ENCODE measurements at places on chromosomes 2 and 18.
A peak's percentile ranks its signal among the peaks of the same experiment; 100 is the strongest.

- DNase-seq: no peak
These were observed 11.9 kb upstream of the AMMECR1L start for GRCh38 chr2:127897531-127898211.

DNA sequence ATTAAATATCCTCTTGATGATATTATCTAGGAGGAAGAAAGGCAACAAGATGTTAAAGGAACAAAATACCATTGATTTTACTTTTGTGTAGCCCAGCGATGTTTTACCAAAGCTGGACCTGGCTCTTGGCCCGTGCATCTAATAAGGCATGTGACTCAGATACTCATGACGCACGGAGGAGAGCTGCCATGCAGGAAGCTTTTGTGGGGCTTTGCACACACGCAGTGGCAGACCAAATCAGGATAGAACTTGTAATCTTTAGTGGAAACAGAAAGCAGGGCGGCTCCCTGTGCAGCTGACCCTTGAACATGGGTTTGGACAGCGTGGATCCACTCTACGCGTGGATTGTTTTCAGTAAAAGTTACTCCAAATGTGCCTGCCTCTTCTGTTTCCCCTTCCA, 190.0 kb downstream of the NAPG start:
- DNase-seq: peak; percentile 42

GRCh38 chr2:64876137-64876647, 113.0 kb upstream of the SLC1A4 start:
- peak; percentile 76 for DNase-seq

DNA sequence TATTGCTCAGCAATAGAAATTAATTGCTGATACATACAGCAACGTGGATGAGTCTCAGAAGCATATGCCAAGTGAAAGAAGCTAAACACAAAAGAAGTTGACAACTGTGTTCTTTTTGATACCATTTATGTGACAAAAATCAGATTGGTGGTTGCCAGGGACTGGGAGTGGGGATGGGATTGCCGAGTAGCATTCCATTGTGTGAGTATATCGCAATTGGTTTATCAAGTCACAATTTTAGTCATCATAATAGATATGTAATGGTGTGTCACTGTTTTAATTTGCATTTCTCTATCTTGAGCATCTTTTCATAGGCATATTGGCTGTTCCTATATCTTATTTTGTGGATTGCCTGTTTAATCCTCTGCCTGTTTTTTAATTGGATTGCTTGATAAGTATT, 20.9 kb downstream of the STRADB start:
- DNase-seq: peak; percentile 64

- peak; percentile 84 for DNase-seq
These were observed 172.2 kb upstream of the SCN7A start for GRCh38 chr2:166665991-166666940.

DNA sequence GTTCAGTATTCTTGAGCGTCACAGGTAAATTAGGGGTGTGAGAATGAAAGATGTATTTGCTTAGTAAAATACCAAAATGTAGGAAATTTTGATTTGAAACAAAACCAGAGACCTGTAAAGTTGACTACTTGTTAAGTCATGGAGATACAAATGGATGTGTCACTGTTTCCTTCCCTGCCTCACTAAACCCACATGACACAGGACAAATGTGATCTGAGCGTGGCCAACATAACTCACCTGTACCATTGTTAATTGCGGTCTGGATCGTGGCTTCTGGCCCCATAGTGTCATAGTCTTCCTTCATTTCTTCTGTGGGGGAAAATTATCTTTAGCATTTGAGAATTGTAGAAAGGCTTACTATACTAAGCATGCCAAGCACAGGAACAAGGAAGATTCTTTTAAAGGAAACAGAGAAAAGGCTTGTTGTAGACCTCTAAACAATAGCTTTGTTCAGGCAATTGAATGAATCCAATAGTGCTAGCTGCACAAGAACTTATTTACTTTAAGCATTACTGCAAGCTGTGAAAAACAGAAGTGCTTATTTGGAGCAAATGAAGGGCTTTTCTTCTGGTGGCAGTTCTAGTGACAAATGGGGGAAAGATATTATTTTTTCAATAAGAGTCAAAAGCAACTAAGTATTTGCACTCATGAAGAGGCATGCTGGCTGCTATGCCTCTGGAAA, 95.2 kb downstream of the ZEB2 start:
- DNase-seq: no peak

- DNase-seq: no peak
These were observed 708 bp upstream of the RPIA start for GRCh38 chr2:88690591-88691338.

DNA sequence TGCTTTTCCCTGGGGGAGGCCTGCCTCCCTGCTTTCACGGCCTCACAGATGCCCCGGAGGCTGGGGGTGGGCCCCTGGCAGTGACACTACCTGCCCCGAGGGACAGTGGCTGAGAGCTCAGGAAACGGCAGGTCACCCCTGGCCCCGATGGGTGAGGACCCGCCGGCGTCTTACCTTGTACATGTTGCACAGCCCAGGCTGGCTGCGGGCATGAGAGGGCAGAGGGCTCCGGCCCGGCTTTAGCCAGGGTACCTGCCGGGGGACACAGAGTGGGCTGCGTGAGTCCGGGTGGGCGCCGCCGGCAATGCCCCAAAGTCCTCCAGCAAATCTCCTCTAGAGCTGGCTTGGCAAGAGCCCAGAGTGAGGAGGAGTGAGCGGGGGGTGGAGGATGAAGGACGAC, 122.9 kb downstream of the MBP start:
- no peak for DNase-seq

GRCh38 chr2:134020608-134021007, 233.3 kb upstream of the MGAT5 start:
- DNase-seq: no peak

- DNase-seq: peak; percentile 76
These were observed 59.6 kb downstream of the TRPM8 start for GRCh38 chr2:233976690-233977294.

- no peak for DNase-seq
These were observed 83.7 kb upstream of the ZNF397 start for GRCh38 chr18:35157181-35157580.

DNA sequence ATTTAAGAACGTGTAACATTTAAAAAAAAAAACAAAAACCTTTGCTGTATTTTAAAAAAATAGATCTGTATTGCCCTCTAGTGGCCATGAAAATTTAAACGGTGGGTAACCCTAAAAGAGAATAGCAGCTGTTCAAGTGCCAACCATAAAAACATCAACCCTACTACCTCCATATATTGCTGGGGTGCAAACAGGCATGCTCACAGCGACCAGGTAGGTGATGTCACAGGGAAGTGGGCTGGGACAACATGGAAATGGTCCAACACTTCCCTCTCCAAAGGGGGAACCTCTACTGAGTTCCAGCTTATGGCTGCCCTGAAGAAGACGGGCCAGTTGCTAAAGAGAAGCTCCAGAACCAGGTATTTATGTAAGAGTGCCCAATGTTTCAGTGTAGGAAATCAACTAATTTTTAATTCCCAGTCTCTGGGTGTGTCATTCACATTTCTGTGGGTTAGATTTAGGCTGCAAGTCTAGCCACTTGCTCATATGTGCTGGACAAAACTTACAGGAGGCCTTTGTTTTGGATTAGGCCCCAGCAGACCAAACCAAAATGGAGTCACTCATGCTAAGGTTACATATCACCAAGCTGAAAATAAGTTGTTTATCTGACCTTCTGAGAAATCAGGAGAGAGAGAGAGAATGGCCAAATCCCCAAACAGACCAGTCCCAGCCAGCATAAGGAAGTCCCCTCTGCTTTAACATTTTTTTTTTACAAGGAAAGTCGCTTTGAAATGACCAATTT, 54.5 kb downstream of the SKA1 start:
- peak; percentile 17 for DNase-seq

DNA sequence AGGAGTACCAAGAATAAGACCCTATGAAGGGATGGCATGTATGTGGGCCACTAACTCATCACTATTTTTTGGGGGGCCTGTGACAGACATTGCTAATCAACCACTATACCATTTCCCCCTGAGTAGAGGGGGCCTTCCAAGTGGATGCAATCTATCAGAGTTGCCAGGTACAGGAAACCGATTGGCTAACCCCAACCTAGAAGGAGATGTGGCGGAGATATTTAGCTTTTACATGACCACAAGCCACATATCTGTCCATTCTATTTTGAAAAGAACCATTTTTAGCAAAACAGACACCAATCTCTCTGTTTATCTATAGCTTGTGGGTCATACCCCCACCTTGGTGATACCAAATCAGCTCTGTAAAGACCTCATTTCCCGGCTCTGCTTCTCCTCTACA, 51.0 kb downstream of the PAX8 start:
- no peak for DNase-seq

All from HCEC 1CT (cell line).